ENCODE measurements at places on chromosomes 2 and 18.

DNA sequence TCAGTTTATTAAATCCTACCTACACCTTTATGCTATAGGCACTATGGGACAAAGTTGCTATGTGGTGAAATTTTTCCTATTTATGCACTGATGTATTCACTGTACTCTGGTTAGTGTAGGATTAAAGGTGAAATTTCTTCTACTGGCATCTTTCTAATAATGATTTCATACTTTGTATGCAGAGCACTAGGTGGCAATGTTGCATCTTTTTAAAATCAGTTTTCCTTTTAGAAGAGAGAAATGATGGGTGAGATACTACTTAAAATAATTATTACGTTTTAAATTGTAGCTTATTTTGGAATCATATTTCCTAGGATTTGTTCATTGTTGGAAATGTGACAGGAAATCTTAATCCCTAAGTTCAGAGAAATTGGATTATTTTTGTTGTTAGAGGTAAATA lies 150.9 kb downstream of the CD8B2 start:
- no peak for DNase-seq

- DNase-seq = no peak
Observed at GRCh38 chr2:225597911-225598310, 198.4 kb downstream of the NYAP2 start.

DNA sequence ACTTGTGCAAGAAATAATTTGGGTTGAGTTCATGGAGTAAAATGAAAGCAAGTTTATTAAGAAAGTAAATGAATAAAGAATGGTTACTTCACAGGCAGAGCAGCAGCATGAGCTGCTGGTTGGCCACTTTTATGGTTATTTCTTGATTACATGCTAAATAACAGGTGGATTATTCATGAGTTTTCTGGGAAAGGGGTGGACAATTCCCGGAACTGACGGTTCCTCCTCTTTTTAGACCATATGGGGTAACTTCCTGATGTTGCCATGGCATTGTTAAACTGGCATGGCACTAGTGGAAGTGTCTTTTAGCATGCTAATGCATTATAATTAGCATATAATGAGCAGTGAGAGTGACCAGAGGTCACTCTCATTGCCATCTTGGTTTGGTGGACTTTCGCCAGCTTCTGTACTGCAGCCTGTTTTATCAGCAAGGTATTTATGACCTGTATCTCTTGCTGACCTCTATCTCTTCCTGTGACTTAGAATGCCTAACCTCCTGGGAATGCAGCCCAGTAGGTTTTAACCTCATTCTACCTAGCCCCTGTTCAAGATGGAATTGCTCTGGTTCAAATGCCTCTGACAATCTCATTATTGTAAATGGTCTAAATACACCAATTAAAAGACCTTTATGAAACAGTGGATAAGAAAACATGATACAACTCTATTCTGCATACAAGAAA lies 114.1 kb upstream of the FIGN start:
- no peak for DNase-seq

DNA sequence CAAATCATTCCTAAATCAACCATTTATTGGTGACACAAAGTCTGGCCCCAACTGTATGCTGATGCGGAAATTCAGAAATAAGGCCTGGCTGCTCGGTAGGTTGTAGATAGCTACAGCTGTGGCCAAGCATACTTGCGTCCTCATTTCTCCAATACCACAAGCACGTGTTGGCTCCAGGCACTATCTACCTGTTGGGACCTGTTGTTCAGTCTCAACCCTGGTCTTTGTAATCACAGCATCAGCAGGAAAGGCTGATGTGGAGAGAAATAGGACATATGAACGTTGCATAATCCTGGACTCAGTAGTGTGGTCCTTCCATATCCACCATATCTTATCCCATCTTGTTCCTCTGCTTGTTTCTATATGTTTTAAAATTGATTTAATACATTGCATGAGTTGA lies 212.6 kb downstream of the PMAIP1 start:
- no peak for DNase-seq

DNA sequence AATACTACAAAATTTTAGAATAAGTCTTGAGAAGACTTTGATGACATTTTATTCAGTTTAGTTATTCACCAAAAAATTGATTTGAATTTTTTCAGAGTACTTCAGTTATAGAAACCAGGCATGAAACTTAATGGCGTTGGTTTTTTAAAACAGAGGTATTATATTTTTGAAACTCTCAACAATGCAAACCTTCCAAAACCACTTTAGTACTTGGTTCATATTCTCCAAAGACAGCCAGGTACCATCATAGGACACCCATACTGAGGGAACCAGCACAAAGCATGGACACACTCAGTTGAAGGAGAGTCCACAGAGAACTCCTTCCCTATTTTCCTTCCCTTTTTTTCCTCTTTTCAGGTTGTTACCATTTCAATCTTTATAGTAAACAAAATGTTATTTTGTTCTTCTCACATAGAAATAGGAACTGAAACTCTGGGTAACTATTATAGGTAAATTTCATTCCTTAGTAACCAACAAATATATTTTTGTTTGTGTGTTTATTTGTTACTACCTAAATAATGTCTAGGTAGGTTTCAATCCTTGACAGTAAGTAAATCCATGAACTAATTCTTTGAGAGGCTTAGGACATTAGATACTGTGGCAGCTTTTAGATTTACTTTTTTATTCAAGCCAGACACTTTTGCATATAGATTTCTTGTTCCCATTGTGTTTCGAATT lies 95.8 kb downstream of the TMEFF2 start:
- DNase-seq = no peak

- DNase-seq = no peak
Observed at GRCh38 chr2:32965523-32966171, 18.9 kb downstream of the LTBP1 start.

- DNase-seq = no peak
Observed at GRCh38 chr2:107028661-107029060, 142.7 kb upstream of the ST6GAL2 start.

DNA sequence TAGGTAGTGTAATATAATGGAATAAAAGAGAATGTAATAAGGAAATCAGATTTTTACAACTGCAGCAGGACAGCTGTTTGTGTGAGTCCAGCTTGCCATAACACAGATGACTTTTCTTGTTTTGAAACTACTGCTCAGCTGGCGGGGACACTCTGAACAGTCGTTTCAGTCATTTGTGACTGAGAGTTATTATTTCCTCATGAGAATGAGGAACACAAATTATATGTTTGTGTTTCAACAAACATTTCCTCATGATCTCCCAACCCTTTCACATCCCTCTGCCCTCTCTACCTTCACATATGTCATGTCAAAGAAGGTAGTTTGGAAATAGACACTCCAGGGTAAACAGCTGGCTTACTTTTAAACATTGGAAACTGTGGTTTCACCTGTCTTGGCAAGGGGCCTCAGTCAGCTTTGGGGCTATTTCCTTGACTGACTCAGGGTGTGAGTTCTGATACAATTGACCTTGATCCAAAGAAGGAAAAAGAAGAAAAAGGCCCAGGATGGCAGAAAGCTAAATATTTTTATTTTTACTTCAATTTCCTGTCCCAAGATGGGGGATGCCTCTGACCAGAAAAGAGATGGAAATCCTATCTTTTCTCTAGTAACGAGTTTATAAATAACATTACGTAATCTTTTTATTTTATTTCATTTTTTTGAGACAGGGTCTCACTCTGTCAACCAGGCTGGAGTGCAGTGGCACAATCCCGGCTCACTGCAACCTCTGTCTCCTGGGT lies 593 bp downstream of the SP140L start:
- peak; percentile 39 for DNase-seq

Measured in activated T-cell treated with anti-CD3 and anti-CD28 coated beads, Interleukin-2, amount 50 U/mL, for 72 hours (primary cell).